ENCODE measurements at places on chromosomes 6 and 20.
A peak's percentile ranks its signal among the peaks of the same experiment; 100 is the strongest.

GRCh38 chr20:13644010-13644409 lies 5.3 kb upstream of the TASP1 start:
- no peak for DNase-seq

DNA sequence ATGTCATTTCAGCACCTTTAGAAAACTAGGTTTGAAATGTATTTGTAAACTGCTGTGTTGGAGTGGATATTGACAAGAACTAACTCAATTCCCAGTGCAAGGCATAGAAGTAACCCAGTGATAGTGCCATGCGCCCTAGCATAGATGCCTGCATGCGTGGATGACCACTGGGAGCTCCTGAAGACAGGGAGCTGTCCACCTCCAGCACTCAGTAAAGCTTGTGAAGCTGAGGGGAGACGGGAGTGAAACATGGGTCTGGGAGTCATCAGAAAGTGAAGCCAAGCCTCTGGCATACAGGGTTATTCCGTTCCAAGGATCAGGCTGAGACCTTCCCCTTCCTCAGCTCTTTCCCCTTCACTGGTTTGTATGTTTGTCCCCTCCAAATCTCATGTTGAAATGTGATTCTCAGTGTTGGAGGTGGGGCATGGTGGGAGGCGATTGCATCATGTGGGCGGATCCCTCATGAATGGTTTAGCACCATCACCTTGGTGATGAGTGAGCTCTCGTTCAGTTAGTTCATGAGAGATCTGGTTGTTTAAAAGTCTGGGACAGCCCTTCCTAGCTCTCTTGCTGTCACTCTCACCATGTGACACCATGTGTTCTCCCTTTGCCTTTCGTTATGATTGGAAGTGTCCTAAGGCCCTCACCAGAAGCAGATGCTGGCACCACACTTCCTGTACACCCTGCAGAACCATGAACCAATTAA lies 146.5 kb upstream of the FERMT1 start:
- no peak for DNase-seq

DNA sequence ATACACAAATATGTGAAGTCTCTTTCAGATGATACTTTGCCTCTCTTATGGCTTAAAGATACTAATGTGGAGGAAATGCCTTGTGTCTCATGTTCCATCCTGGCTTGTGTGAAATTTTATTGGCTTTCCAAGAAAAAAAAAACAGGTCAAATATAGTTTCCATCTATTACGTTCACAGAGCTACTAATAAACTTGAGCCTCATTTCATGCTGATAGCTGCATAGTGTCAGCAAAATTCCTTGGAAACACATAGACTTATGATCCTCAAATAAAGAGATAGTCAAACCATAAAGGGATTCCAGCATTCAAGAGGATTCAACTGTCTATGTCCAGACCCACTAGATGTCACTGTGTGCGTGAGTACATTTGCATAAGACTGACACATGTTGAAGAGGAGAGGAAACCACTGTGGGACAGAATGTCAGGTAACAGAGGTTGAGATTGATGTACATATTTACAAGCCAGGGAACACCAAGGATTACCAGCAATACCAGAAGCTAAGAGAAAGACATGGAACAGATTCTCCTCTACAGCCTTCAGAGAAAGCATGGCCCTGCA lies 266.6 kb downstream of the COL12A1 start:
- DNase-seq, result no peak

GRCh38 chr6:94769197-94769596 lies 808.1 kb upstream of the MANEA start:
- DNase-seq, result no peak

- no peak for DNase-seq
These were observed 23.1 kb upstream of the MICB start for GRCh38 chr6:31474871-31475286.

DNA sequence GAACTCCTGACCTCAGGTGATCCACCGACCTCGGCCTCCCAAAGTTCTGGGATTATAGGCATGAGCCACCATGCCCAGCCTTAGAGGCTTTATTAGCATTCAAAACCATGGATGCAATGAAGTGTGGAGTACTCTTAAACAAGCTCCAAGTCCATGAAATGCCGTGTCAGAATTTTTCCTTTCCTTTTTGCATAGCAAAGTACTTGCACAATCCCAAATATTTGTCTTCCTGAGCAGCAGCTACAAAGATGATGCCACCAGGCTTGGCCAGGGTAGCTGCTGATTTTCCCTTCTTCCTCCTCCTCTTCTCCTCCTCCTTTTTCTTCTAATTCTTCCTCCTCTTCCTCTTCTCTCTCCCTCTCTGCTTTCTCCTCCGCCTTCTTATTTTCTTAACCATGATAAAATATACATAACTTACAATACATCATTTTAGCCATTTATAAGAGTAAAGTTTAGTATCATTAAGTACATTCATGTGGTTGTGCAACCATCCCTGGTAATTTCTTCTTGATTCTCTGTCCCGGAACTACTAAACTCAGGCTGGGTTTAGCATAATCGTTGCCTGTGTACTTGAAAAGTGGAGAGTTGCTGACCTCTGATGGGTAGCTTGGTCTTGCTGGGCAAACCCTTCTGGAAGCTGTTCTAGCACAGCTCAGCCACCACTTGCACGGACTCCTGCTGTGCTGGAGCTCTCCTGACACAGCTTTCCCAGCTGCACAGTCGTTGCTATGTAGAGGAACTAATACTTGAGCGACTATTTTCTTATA lies 20.3 kb downstream of the MUCL3 start:
- DNase-seq, result no peak

DNA sequence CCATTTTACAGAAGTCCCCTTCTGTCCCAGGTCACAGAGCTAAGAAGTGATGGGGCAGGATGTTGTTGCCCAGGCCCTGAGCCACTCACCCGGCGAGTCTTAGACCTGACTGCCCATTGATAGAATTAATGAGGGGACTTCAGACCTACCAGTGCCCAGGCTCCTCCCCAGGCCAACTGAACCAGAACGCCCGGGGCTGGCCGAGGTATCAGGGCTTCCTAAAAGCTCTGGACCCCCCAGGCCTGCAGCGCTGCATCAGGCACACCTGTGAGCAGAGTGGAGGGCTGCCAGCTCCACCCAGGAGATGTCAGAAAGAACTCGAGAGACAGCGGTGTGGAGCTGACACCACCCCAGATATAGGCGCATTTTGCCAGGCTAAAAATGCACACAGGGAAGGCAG lies 3.5 kb downstream of the GPR31 start:
- no peak for DNase-seq

DNA sequence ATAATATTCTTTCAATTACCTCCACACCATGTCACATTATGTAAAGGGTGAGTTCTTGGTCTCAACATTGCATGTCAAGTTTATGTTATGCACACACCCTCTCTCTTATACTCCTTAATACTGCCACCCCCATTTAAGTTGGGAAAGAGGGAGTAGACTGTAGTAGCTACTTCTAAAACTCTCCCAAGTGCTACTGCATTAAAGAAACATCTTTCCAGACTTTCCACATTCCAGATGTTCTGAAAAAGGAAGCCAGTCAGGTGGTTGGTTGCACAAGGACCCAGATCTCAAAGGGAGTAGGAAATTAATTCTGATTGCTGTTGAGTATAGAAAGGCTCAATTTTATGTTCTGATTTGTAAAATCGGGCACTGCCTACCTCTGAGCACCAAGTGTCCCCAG lies 419.5 kb downstream of the CD83 start:
- no peak for DNase-seq

DNA sequence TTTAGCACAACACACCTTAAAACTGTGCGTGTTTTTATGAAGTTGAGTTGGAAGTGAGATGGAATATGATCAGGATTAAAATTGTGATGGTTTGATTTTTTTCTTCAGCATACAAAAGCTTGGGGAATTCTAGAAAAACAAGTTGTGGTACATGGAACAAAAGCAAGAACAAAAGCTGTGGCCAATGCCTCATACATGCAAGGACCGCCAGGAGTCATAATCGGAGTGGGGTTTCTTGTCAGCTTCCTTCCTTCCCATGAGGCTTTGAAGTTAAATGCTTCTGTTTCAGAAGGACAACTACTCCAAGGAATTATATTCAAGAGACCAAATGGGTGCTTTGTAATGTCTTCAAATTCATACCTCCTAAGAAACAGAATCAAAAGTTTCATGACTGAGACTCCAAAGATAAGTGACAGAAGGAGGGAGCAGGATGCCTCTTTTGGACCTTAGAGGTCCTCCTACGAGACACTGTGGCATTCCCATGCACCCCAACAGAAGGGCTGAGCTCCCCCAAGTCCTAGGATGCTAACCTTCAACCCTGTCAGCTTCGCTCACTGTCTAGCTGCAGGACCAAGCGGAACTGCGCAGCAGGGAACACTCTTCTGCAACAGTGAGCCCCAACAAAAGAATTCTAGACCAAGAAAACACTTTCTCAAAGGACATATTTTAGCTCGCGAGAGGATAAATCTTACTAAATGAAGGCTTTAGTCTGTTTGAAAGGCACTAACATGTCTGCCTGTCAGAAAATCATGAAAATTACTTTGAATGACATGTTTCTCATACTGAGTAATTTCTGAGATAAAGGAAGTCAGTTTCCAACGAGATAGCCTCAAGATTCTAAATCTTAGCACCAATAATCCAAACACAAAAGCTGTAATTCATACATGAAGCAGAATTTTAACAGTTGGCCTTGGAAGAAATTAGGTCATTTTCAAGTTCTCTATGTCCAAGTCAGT lies 108.5 kb upstream of the NHSL1 start:
- DNase-seq, result no peak

GRCh38 chr6:167734662-167735083 lies 92.0 kb upstream of the AFDN start:
- no peak for DNase-seq

DNA sequence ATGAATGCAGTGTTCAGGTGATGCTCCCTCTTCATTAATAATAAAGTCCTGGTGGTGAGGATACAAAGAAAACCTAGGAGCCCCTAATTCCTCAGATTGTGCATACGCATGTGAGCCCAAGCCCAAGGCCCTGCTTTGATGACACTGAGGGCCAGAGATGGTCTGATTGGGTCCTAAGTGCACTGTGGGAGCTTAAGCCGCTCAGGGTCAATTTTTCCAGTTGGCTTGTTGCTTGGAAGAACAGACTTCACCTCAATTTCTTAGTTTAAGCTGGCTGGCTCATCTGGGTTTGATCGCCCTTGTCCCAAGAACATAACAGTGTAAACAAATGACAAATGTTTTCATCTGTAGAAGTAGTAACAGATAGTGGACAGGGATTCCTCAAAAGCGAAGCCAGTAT lies 41.4 kb downstream of the INSM1 start:
- DNase-seq, result no peak

- no peak for DNase-seq
These were observed 26.0 kb downstream of the MYLIP start for GRCh38 chr6:16154904-16155303.

GRCh38 chr6:139923964-139924475 lies 549.6 kb upstream of the CITED2 start:
- no peak for DNase-seq

DNA sequence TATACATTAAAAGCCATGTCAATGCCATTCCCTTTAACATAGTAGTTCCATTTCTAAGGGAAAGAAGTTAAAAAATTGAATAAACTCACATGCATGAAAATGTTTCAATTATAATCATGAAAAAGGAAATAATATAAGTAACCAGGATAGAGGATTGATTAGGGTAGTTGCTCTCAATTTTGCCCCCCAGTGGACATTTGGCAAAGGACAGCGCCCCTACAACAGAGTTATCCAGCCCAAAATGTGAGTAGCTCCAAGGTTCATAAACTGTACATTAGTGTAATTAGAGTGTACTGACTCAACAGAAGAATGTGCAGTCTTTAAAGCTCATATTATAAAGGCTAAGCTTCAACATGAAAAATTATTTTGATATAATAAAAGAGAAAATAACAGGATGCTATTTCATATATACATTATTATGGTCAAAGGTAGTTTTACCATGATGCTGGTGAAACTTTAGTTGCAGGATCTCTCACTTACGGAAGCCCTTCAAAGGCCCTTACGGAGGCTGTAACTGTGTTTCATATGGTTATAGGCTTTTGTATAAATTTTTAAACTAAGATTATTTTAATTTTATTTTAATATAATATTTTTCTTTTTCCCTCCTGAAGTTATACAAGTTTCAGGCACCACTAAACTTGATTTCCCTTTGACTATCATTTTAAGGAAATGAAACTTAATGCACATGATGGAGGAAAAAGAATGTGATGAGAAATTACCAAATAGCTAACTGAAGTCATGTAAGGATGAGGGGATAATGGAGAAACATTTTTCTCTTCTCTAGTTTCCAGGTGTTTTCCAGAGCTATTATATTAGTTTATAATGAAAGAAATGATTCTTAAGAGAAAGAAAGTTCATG lies 403.6 kb downstream of the PLCB1 start:
- DNase-seq, result no peak

DNA sequence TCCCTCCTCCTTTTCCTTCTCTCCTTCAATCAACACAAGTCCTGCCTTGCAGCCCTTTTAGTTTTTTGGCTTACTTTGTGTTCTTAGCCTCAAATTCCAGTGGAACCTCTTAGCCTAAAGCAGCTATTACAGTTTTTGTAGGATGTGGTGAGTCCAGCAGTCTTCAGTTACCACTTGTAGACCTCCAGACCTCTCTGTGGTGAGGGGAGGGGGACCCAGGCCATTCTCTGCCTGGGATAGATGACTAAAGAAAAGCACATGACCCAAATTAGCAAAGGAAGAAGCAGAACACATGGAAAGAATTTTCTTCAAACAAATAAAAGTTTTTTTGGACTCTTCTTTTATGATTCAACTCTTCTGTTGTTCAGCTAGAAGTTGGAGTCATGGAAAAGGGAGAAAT lies 246.5 kb downstream of the HAO1 start:
- DNase-seq, result no peak

- DNase-seq, result no peak
These were observed 2.9 kb upstream of the TFB1M start for GRCh38 chr6:155317186-155317585.

DNA sequence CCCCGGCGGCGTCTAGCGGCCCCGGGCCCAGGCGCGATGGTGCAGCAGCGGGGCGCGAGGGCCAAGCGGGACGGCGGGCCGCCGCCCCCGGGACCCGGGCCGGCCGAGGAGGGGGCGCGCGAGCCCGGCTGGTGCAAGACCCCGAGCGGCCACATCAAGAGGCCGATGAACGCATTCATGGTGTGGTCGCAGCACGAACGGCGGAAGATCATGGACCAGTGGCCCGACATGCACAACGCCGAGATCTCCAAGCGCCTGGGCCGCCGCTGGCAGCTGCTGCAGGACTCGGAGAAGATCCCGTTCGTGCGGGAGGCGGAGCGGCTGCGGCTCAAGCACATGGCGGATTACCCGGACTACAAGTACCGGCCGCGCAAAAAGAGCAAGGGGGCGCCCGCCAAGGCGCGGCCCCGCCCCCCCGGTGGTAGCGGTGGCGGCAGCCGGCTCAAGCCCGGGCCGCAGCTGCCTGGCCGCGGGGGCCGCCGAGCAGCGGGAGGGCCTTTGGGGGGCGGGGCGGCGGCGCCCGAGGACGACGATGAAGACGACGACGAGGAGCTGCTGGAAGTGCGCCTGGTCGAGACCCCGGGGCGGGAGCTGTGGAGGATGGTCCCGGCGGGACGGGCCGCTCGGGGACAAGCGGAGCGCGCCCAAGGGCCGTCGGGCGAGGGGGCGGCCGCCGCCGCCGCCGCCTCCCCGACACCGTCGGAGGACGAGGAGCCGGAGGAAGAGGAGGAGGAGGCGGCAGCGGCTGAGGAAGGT lies 715 bp downstream of the SOX12 start:
- DNase-seq, result peak; percentile 91

- DNase-seq, result no peak
These were observed 39.4 kb upstream of the ARMH2 start for GRCh38 chr6:24838081-24838480.

- DNase-seq, result no peak
These were observed 128.7 kb downstream of the NFATC2 start for GRCh38 chr20:51413857-51414256.
